ENCODE measurements at places on chromosomes 11 and 22. TPM values are rescaled to one million over a fixed set of nuclear protein-coding genes. Genes with fewer than 3 reads are reported as not detected.
A peak's percentile ranks its signal among the peaks of the same experiment; 100 is the strongest.

- DNase-seq, result no peak
Measured at GRCh38 chr11:109870297-109870696, 222.9 kb upstream of the ZC3H12C start.

PPME1 gene
- 38.8 TPM for polyA plus RNA-seq

GRCh38 chr11:130897262-130898182 is 18.8 kb downstream of the SNX19 start:
- DNase-seq, result peak; percentile 100

OR4A16 gene
- polyA plus RNA-seq, result not detected

DCHS1 gene
- 5.0 TPM for polyA plus RNA-seq
